Stimulated activated naive CD8-positive, alpha-beta T cell treated with anti-CD3 and anti-CD28 coated beads, Interleukin-15, amount 100 ng/mL, for 72 hours (primary cell): ENCODE measurements at places on chromosomes 11 and 22.

DNA sequence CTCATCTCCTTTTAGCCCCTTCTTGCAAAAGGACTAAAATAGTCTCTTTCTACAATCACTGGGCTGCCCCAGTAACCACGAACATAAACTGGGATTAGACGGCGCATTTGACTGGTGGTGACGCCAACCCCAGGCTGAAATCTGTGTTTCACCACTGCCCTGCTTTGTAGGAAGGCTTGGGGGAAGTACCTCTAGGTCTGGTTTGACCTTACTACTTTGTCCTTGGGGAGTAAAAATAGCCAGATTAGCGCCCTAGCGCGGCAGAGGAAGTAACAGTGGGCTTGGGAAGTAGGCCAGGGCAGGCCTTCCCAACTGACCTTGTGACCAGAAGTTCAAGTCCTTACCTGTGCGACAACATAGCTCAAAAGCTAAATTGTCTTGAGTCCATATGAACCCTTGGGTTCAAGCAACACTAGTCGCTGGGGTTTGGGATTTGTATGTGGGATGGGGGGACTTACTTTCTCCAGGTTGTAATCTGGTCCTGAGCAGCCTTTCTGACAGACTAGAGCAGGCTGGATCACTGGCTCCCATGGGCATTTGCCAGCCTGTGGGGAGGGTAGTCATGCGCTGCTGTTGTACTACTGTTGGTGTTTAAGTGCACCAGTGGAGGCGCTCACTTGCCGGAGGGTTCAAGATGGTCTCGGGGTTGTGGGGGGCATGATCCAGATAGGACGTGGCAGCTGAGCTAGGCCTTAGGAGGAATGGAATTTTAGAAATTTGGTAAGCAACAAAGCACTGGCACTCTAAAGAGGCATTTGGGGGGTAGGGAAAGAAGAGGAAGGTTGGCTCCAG is 953 bp upstream of the PACS1 start:
- DNase-seq, result no peak

DNA sequence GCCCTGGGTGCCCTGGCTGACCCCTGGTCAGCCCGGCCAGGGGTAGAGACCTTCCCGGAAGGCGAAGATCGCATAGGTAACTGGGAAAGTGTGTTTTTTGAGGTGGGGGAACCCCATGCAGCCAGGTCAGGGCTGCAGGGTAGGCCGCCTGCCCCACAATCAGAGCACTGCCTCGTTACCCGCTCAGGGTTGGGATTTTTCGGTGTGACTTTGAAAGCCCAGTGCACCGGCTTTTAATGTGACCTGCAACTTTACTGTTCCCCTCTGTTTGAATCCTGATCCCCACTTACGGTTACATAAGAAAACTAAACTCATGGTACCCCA is 239.2 kb upstream of the PLET1 start:
- no peak for DNase-seq

DNA sequence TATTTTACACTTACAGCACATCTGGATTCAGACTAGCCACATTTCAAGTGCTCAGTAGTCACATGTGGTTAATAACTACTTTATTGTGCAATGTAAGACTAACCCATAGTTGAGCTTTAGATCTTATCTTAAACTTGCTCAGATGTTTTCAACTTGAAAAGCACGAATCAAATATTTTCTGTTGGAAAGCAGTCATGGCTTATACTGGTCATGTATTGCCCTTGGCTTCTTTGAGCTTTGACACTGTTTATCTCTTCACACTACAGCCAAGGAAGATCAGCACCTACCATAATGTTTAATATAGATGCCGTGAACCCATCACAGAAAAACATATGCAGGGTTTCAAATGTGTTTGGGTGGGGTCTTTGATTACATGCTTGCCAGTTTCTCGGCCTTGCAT is 4.4 kb downstream of the RBX1 start:
- DNase-seq, result no peak

DNA sequence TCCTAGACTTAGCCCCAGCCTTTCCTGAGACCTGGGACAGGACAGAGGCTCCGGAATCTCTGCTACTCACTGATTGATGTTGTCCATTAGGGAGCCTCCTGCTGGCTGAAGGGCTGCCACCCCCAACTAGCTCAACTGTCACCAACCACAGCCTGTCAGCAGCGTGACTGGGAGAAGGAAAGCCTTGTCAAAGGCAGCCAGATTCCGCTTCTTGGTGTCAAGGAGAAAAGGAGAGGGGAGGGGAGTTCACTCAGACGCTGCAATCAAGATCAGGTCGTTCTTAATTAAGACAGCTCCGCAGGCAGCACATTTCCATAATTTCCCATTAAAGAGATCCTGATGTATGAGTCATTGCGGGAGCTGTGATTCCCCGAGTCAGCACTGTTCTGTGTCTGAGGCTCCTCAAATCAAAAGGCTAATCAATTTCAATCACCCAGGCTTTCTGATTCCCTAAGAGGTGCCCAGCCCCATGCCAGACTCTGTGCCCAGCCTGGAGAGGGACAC is 152.8 kb upstream of the ZBED5 start:
- DNase-seq, result no peak

DNA sequence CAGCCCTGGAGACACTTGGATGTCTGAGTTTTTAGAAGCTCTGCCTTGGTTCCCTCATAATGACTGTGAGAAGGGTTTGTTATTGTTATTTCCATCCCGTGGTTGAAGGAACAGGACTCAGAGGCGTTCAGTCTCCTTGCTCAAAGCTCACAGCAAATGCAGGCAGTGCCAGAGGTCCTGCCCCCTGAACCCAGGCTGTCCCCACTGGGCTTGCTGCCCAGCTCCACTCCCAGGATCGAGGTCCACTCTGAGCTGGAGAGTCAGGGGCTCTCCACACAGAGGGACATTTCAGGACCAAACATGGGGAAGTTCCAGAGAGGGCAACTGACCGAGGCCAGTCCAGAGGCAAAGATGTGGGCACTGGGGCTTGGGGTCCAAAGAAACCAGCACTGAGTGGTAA is 14.8 kb downstream of the FGF4 start:
- DNase-seq, result no peak

DNA sequence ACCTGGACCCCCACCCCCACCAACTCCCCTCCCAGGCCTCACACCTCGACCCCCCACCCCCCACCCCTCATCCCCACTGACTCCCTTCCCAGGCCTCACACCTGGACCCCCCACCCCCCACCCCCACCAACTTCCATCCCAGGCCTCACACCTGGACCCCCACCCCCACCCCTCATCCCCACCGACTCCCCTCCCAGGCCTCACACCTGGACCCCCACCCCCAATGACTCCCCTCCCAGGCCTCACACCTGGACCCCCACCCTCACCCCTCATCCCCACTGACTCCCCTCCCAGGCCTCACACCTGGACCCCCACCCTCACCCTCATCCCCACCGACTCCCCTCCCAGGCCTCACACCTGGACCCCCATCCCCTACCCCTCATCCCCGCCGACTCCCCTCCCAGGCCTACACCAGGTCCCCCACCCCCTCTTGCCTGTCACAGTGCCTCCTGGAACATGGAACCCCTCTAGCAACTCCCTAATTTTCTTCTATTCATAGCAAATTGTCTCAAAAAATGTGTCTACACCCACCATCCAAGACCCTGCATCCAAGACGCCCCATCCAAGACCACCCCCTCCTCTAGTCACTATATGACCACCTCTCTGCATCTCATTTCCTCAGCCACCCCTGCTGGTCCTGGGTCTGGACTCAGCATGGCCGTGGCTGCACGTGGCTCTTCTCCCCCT is 36.9 kb upstream of the BRSK2 start:
- DNase-seq, result no peak

GRCh38 chr11:121091492-121092152 is 9.4 kb upstream of the TECTA start:
- no peak for DNase-seq

DNA sequence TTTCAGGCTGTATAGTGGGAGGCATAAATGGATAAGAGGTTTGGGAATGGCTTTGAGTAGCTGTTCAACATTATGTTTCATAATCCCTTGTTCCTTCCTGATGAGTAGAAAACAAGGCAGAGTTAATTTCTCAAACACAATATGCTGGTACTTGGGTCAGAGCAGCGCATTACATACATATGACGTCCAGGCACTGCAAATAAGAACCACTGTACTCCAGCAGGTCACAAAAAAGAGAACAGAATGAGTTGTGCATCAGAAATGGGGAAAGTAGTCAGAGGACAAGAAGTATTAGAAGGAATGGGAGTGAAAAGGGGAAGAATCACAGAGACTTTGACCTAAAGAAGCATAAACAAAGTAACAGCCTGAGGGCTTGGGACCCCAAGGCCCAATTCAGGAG is 44.0 kb upstream of the RDX start:
- no peak for DNase-seq

- DNase-seq, result no peak
Observed at GRCh38 chr11:10575346-10576034, 7.0 kb upstream of the LYVE1 start.

GRCh38 chr11:90701716-90702115 is 478.9 kb upstream of the CHORDC1 start:
- DNase-seq, result no peak

GRCh38 chr22:38628444-38628843 is 27.7 kb downstream of the FAM227A start:
- no peak for DNase-seq

DNA sequence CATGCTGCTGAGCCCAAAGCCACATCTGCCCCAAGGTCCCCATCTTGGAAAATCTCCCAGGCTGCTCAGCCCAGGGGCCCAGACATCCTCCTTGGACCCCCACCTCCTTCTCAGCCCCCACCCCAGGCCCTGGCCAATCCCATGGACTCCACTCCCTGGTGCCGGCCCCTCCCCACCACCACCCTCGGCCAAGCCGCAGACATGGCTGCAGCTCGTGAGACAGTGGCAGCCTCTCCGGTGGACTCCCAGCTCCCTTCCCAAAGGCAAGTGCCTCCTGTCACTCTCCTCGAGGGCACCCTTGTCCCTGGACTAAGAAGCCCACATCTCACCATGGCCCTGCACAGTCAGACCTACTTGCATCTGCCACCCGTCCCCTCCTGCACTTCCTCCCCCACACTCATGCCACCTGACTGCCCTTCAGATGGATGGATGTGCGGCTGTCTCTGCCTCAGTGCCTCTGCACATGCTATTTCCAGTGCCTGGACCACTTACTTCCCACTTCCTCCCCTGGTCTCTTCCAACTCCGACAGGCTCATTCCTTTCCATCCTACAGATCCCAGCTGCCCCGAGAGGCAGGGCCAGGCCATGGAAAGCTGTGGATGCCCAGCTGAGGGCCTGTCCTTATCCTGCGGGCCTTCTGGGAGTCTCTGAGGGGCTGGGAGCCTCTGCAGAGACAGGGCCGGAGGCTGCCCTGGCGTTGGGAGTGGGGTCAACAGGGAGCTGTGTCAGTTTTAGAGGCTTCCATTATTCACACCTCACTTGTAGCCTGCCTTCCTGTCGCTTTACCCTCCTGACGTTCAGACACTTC is 25.5 kb upstream of the RFPL3 start:
- no peak for DNase-seq

DNA sequence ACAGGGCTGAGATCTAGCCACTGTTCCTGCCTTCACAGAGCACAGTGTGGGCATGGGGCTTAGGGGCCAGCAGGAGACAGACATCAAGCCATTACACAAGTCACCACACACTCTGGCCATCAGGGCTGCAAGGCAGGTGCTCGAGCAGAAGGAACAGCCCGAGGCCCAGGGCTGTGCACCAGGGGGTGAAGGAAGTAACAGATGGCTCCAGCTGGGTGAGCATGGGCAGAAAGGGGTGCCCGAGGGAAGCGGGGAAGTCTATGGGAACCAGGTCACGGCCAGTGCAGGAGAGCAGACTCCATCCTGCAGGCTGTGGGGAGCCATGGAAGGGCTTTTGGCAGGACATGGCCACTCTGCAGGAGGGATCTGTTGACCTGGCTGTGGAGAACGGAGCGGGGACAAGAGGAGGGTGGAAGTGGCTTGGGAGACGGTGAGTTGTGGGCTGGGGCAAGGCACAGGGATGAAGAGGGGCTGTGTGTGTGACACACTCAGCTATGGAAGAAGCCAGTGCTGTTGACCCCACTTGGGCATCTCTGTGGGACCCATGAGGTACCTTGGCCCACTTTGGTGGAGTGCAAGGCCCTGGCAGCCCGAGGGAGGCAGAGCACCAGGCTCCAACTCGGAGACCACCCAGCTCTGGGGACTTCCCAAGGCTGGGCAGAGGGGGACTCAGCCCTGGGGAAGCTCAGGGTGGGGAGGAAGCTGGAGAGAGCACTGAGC is 3.6 kb downstream of the C11orf68 start:
- no peak for DNase-seq

GRCh38 chr11:8731647-8732323 is 49.2 kb downstream of the RPL27A start:
- DNase-seq, result no peak

DNA sequence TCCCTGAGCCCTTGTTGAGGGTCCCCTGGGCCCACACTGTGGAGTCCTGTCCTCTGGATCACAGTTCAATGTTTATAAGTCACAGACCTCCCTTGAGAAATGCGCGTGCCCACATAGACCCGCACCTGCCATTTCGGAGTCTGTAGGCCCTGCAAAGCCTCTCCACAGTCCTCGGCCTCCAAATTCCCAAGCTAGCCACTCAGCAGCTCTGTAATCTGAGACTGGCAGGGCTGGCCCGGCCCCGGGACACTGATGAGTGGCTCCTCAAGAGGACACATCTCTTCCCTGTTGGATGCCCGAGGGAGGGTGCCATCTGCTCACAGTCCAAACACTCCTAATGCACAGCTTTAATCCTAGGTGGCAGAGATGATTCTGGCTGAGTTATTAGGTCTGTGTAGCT is 39.1 kb downstream of the B3GAT1 start:
- no peak for DNase-seq

- no peak for DNase-seq
Observed at GRCh38 chr22:24455751-24456426, 28.5 kb downstream of the ADORA2A start.

GRCh38 chr22:49334449-49334789 is 493.3 kb downstream of the BRD1 start:
- no peak for DNase-seq

- DNase-seq, result no peak
Observed at GRCh38 chr11:9787981-9788521, 124.2 kb downstream of the SWAP70 start.

DNA sequence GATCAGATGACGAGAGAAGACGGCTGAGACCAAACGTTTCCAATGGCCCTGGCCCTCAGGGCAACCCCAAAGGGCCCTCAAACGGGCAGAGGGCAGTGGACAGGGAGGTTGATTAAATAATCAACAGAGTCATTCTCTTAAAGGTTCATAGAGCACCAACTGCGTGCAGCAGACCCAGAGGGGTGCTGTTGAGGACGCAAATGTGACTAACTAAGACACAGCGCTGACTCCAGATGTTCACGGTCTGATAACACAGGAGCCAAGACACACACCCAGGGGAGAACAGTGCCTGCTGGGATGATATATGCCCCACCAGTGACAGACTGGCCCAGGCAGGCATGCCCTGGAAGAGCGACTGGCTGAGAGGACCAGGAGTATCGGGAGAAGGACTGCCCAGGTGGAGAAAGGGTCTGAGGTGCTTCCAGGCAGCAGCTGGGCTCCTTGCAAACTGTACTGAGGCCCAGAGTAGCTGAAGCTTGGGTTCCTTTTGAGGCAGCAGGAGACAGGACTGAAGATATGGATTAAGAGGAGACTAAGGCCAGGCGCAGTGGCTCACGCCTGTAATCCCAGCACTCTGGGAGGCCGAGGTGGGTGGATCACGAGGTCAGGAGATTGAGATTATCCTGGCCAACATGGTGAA is 7.7 kb downstream of the VWCE start:
- DNase-seq, result no peak

GRCh38 chr22:46111645-46112306 is 38.5 kb upstream of the PPARA start:
- no peak for DNase-seq
